ENCODE measurements at places on chromosomes 3 and 15.

- no peak for DNase-seq
Measured at GRCh38 chr3:138469874-138470273, 35.5 kb downstream of the ESYT3 start.

GRCh38 chr3:156812521-156813335 lies 13.4 kb upstream of the LEKR1 start:
- DNase-seq = no peak

DNA sequence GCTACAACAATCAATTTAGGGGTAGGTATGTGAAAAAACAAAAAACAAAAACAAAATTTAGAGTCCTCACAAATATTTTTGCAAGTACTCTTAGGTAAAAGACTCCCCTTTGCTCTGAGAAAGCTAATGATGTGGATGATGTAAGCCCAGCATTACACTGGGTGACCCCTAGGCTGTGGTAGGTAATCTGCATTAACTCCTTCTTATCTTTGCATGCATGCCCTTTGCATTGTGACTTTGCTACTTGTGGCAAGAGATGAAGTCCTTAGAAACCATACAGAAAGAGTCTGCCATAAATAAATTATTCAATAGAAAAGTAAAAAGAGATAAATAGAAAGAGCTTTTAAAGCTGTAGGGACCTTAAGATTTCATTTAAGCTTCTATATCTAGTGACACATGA lies 159.7 kb upstream of the MBNL1 start:
- DNase-seq = no peak

DNA sequence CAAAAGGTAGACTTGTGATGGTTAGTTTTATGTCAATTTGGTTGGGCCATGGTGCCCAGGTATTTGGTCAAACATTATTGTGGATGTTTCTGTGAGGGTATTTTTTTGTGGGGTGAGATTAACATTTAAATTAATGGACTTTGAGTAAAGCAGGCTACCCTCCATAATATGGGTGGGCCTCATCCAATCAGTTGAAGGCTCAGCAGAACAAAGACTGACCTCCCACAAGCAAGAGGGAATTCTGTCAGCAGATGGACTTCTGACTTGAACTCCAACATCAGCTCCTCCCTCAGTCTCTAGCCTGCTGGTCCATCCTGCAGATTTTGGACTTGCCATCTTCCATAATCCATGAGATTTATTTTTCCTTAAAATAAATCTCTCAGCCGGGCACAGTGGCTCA lies 55.6 kb upstream of the BNC1 start:
- no peak for DNase-seq

DNA sequence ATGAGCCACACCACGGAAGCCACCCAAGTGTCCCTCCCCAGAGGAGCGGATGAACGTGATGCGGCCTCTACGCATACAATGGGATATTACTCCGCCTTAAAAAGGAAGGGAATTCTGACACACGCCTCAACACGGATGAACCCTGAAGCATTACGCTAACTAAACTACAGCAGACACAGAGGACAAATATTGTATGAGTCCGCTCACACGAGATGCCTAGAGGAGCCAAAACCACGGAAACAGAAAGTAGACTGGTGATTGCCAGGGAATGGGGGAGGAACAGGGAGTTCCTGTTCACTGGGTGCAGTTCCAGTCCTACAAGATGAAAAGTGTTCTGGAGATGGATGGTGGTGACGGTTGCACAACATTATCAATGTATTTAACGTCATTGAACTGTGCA lies 32.7 kb downstream of the SRGAP3 start:
- no peak for DNase-seq
